ENCODE measurements at places on chromosomes 5 and 9.
A peak's percentile ranks its signal among the peaks of the same experiment; 100 is the strongest.

DNA sequence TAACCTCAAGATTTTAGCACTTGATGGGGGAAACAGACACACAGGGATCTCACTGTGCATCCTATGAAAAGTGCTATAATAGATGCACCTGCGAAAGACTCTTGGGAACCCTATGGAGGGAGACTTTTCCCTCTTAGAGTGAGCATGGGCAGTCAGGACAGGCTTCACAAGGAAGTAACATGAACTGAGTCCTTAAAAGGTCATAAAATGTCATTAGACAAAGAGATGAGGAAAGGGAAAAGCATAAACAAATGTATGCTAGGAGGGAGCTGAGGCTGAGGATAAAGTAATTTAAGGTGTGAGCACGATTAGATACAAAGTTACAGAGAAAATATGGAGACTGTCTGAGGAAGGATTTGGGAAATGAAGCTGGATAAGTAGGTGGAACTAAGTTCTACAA, 60.6 kb upstream of the MIER3 start:
- no peak for DNase-seq

- DNase-seq = no peak
These were observed 101.1 kb upstream of the ZNF366 start for GRCh38 chr5:72608297-72608696.

GRCh38 chr9:72480921-72481320, 40.5 kb upstream of the TMC1 start:
- no peak for DNase-seq

GRCh38 chr9:20504930-20505329, 117.4 kb downstream of the MLLT3 start:
- no peak for DNase-seq

DNA sequence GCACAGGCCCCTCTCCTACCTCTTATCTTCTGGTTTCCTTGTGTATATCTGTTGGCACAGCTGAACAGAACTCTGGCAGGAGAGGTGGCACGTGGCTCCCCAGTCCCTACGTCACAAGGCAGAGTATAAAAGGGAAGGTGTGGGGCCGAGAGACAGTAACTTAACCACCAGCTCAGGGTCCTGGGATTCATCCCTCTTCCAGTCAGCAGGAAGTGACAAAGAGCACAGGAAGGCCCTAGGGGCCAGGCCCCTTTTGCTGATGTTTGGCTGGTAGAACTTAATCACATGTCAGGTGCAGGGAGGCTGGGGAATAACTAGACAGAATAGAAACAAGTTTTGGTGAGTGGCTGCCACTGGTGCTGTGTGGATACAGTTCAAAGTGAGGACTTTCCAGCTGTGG, 4.5 kb upstream of the ICE1 start:
- DNase-seq = peak; percentile 60

- DNase-seq = peak; percentile 60
These were observed 55.1 kb downstream of the NUP214 start for GRCh38 chr9:131180454-131180853.

- no peak for DNase-seq
These were observed 554 bp downstream of the RPS23 start for GRCh38 chr5:82277613-82277986.

DNA sequence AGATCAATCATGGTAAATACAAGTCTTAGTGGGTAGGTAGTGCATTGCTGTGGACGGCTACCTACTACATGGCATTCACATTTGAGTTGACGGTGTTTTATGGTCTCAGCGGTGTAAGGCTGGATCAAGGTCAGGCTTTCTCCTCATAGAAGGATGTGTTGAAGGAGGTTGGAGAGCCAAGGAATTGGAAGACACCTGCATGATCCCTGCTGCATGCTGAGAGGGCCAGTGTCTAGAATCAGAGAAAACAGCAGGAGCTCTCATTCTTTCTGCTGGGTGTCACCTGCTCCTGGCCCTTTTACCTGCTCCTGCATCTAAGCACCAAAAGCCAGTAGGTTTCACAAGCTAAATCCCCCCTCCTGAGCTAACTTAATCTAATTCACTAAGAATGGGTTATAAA, 88.2 kb downstream of the RGS7BP start:
- no peak for DNase-seq

DNA sequence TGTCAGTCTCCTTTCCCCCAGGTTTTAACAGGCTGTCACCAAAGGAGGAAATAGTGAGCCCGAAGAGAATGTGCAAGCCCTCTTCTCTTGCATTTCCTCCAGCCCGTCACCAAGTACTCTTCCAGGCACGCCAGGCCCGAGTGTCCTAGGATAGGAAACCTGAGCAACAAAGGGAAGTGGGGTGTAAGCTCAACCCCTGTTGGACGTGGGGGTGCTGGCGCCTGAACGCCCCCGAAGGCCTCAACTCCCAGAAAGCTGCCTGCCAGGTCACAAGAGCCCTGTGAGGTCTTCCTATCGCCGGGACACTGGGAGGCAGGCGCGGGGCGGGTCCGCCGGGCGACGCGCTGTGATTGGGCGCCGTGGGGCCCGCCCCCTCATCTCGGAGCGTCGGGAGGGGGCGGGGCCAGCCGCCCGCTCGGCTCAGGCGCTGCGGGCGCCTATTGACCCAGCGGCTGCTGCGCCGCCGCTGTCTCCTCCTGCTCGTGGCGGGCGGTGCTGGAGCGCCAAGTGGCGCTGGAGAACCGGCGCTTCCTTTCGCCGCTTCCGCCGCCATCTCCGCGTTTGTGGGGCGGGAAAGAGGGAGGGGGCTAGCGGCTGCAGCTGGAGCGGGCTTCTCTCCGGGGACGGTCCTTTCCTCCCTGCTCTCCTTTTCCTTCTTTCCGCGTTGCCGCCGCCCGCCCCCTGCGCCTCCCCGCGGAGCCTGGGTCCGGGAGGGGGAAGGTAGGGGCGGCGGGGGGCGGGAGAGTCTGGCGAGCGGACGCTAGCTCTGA, 572 bp upstream of the MAN2A1 start:
- DNase-seq = peak; percentile 94

DNA sequence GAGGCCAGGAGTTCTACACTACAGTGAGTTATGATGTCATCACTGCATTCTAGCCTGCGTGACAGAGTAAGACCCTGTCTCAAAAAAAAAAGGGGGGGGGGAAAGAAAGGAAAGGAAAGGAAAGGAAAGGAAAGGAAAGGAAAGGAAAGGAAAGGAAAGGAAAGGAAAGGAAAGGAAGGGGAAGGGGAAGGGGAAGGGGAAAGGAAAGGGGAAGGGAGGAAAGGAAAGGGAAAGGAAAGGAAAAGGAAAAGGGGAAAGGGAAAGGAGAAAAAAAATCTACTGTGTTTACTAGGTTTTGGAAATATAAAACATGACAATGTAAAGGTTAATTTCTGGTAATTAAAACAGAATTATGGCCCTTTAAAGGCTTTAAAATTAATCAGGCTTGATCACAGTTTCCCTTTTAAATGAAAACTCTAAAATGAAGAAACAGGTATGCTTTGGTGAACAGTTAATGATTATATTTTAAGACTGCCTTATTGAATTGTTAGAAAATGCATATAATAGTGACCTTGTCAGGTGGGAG, 131.9 kb upstream of the POU5F2 start:
- no peak for DNase-seq

- no peak for DNase-seq
These were observed 478 bp downstream of the RAB14 start for GRCh38 chr9:121201045-121201737.

- no peak for DNase-seq
These were observed 138.6 kb upstream of the PLCXD3 start for GRCh38 chr5:41648996-41649395.

DNA sequence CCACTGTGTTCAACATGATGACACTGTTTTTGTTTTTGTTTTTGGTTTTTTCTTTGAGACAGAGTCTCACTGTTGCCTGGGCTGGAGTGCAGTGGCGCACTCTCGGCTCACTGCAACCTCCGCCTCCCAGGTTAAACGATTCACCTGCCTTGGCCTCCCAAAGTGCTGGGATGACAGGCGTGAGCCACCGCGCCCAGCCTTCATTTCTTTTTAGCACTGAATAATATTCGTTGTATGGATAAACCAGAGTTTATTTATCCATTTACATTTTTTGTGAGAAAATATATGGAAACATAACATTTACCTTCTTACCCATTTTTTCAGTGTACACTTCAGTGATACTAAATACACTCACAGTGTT, 4.2 kb downstream of the CARD19 start:
- peak; percentile 22 for DNase-seq

DNA sequence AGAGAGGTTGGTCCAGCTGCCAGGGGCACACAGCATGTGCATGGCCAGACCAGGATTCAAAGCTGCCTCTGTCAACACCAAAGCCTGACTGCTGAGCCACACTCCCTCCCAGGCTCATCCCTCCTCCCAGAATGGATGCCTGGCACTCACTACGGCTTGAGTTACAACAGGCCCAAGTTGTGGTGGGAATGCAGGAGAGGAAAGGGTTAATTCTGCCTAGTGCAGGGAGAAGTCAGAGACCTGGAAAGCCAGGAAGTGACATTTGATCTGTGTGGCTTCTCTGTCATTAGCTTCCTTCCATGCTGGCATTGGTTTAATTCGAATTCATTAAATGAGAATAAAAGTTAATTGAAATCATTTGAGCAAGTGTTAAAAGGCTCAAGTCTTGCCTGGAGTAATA, 150.0 kb downstream of the NSG2 start:
- DNase-seq = no peak

DNA sequence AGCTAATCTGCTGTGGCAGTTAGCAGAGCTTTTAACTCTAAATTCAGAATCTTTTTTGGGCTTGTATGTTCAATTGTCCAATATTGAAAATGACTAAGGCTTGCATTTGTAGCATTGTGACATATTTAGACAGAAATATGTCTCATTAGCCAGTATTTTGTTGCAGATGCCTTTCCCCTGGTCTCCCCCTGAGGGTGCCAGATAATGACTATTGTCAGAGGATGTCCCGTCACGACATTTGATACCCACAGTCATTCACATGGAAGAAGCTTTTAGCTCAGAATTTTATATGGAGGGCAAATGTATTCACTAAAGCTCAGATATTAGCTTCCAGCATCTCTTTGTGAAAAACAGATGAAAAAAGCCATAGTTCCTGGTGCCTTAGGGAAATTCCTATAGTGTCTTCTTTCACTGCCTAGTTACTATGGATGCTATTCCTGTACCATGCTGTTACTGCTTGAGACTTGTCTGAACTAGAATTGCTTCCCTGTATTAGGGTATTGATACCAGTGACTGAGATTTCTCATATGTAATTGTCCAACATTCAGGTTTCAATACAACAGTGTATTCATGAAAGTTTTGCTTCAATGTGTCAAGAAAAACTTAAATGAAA, 96.2 kb downstream of the CCDC192 start:
- no peak for DNase-seq

- no peak for DNase-seq
These were observed 17.3 kb downstream of the RIOK2 start for GRCh38 chr5:97165726-97166125.

DNA sequence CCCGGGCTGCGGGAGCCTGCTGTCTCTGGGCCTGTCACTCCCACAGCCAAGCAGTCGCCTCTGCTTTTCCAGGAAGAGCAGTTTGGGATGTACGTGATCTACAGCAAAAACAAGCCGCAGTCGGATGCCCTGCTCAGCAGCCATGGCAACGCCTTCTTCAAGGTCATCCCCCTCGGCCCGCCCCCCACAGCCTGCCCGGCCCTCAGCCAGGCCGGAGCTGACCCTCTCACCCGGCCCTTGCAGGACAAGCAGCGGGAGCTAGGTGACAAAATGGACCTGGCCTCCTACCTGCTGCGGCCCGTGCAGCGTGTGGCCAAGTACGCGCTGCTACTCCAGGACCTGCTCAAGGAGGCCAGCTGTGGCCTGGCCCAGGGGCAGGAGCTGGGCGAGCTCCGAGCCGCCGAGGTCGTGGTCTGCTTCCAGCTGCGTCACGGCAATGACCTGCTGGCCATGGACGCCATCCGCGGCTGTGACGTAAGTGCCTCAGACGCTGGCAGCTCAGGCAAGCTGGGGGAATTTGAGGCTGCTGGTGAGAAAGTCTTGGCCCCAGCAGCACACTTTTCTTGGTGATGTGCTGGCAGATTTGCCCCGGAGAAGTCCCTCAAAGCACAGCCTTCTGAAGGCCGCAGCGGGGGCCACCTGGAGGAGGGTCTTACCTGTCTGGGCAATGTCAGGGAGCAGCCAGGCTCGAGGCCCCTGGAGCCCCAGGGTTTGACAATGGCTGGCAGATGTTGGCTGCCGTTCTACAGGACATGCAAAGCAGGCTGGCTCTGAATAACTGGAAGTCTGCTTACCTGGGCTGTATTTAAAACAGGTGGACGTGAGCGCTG, 20.1 kb upstream of the LRRC14B start:
- no peak for DNase-seq

DNA sequence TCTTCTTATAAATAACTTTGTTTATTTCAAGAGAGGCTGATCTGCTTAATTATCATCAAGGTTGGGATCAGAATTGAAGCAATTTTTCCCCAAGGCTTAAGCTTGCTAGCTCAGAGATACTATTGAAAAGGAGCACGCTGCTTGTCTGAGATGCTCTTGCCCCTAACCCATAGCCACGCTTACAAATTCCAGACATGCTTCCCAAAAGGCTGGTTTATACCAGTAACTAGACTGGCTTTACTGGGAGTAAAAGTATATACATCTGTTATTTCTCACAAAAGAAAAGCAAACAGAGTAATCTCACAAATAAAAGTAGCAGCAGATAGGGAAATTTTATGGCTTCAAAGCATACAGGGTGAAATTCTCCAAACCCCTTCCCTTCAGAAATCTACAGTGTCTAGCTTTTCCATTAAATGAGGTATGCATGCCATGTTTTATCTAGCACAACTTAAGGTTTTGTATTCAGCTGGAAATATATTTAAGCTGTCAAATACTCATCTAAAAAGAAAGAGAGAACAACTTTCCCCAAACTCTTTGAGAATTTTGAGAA, 163.2 kb upstream of the TRPC7 start:
- no peak for DNase-seq

DNA sequence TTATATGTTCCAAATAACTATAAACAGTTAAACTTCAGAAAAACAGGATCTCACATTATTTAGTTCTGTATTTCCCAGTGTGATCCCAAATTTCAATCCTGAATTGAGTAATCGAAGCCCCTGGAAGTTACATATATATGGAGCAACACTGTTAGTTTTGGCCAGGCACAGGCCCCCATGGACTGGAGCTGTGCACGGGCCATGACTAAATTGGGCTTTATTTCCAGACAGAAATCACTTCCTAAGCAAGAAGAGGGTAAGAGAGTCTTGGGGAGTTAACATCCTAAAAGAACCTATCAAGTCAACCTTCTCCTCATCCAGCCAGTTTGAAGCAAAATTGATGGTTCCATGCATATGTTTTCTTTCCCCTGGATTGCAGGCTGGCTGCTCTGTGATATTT, 393.0 kb downstream of the TMEM167A start:
- DNase-seq = no peak

- no peak for DNase-seq
These were observed 686 bp downstream of the BRD9 start for GRCh38 chr5:891837-892393.

GRCh38 chr5:129773376-129773775, 25.5 kb downstream of the MINAR2 start:
- DNase-seq = no peak
